ENCODE measurements at places on chromosomes 13 and 19.

GRCh38 chr13:72168126-72168855, 301.3 kb upstream of the DACH1 start:
- no peak for DNase-seq

DNA sequence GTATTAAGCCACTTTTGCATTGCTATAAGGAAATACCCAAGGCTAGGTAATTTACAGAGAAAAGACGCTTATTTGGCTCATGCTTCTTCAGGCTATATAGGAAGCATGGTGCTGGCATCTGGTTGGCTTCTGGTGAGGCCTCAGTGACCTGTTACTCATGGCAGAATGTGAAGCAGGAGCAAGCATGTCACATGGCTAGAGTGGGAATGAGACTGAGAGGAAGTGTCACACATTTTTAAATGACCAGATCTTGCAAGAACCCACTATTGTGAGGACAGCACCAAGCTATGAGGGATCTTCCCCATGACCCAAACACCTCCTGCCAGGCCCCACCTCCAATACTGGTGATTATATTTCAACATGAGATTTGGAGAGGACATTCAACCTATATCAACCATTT, 25.7 kb upstream of the IGFL4 start:
- no peak for DNase-seq

DNA sequence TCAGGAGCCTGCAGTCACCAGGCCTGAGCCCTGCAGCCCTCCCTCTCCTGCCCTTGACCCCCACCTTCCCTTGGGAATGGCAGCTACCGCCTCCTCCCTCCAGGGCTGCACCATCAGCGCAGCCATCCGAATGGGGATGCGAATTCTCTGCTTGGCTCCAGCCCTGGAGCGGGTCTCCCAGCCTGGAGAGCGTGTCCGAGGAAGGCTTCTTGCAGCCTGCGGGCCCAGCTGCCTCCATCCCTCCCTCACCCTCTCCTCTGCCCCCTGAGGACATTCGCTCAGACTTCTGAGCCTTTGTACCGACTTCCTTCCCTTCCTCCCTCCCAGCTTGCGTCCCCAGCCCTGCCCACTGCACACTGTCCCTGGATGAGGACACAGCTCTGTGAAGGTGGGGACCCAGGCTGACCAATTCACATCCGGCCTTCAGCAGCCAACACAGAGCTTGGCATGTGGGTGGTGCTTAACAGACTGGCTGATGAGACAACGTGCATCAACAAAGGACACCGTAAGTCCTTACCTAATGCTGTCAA, 6.0 kb upstream of the NKPD1 start:
- DNase-seq, result no peak

- DNase-seq, result no peak
These were observed 273.4 kb downstream of the DCLK1 start for GRCh38 chr13:35857769-35858168.

DNA sequence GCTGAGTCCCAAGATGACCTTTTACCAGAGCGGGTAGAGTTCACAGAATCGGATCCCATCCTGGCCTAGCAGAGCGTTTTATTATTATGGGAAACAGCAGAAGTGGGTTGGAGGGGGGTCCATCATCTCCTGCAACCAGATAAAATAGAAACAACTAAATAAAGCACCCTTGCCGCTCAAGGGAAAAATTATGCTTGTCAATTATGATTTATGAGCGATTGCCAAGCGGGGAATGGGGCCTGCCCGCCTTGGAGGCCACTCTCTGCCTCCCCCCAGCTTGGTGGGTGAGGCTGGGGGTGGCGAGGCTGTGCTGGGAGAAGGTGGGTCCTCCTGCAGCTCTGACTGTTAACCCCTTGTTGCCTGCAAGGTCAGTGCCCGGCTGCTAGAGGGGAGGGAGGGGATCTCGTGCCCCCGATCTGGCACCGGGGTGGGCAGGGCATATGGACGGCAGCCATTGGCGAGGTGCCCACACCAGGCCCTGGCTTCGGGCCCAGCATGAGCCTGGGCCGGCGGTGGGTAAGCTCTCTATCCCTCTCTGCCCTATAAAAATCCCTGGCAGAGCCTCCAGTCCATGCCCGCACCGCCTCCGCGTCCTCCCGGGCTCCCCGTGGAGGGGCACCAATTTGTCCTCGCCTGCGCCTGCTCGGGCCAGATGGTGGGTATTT, 129.1 kb downstream of the URI1 start:
- DNase-seq, result no peak

- no peak for DNase-seq
These were observed 10.1 kb downstream of the TMEM143 start for GRCh38 chr19:48353677-48354076.

DNA sequence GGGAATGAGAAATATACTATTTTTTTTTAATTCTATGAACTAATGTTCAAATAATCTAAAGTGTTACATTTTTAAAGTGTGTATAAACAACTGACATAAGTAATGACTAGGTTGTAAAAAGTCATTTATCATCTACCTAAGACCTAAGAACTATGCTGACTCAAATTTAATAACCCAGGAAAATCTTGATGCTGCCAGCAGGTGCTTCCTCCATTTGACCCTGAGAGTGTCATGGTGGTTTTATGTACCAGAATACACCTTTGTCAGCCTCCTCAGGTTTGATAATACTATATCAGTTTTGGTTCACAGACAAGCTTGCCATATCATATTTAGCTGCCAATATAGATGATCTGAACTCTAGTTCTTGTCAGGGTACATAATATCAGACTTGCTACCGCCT, 1151.2 kb downstream of the PCDH17 start:
- no peak for DNase-seq

GRCh38 chr13:63910511-63910910, 2494.9 kb upstream of the PCDH20 start:
- DNase-seq, result no peak

- no peak for DNase-seq
These were observed 15.2 kb downstream of the IER2 start for GRCh38 chr19:13165162-13165997.

DNA sequence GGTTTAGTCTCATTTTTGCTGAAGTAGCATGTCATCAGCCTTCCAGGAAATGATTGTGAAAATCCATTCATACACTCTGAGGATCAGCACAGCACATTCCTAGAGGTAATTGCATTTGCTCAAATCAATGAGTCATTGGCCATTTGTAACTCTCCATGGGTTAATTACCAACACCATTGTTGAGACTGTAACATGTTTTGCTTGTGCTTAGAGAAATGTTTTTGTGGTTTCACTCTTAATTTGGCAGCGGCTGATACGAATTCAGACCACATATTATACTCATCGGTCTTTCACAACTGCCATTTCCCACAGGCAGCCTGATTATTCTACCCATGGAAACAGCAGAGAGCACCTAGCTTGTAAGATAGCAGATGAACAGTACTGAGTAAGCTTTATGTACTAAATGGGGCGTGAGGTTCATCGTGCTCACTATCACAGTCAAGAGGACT, 110.3 kb downstream of the NHLRC3 start:
- no peak for DNase-seq

DNA sequence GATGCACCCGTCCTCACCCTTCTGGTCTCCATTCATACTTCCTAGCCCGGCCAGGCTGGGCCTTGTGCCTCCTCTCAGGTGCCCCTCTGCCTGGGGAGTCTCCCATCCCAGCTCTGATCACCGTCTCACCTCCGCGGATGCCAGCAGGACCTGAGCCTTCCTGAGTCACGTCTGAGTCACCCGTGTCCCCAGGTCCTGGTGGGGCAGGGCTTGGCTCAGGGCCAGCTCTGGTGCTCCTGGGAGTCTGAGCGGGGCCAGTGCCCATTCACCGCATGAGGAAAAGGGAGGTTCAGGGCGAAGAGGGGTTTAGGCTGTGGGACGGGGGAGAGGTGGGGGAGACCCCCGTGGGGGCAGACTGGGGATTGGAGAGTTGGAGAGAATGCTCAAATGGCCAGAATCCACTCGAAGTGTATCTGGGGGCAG, 593 bp downstream of the ATP8B3 start:
- peak; percentile 17 for DNase-seq

DNA sequence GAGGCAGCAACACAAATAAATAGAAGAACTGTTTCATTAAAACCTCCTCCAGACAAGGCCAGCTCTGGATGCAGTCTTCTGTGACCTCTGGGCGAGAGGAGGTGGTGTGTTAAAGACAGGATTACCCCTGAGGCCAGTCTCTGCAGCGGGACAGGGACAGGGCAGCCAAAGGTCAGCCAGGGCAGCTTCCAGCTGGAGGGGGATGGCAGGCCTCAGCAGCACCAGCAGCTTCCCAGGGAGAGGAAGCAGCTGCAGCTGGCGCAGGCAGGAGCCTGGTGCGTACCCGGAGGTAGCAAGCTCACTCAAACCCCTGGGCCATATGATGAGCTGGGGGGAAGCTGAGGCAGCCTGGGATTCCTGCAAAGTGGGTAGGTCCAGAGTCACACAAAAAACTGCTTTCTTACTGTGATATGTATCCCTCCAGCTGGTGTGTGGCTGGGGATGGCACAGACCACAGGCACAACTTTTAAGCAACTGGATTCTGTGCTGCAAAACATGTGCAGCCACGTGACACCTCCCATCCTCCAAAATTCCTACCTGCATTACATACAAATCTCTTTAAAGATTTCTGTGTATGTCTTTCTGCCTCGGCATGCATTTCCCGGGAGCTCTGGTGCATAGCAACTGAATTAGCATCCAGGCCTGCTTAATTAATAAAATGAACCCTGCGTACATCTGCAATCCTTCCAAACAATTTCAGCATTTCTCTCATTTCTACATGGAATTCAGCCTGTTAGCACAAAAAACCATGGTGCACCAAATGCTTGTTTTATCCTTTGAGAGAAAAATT, 238.3 kb upstream of the MAB21L1 start:
- DNase-seq, result no peak

DNA sequence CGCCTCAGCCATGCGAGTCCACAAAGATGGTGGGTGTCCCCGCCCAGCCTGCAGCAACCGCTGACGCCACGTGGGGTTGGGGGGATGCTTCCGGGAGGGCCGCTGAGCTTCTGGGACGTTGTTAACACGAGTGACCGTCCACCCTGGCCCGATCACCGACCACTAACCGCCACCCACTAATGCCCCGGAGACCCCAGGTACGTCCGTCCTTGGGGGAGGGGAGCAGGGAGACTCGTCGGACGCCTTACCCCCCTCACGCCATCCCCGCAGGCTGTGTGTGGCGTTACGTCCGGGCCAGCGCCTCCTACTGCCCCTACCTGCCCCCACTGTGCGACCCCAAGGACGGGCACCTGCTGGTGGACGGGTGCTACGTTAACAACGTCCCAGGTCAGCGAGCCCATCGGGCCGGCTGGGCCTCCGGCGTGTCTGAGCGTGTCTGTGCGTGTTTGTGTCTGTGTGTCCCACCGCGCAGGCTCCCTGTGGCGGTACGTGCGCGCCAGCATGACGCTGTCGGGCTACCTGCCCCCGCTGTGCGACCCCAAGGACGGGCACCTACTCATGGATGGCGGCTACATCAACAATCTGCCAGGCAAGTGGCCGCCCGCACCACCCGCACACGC, 21.3 kb downstream of the PNPLA6 start:
- DNase-seq, result no peak

- no peak for DNase-seq
These were observed 14.7 kb downstream of the DCT start for GRCh38 chr13:94464771-94465170.

DNA sequence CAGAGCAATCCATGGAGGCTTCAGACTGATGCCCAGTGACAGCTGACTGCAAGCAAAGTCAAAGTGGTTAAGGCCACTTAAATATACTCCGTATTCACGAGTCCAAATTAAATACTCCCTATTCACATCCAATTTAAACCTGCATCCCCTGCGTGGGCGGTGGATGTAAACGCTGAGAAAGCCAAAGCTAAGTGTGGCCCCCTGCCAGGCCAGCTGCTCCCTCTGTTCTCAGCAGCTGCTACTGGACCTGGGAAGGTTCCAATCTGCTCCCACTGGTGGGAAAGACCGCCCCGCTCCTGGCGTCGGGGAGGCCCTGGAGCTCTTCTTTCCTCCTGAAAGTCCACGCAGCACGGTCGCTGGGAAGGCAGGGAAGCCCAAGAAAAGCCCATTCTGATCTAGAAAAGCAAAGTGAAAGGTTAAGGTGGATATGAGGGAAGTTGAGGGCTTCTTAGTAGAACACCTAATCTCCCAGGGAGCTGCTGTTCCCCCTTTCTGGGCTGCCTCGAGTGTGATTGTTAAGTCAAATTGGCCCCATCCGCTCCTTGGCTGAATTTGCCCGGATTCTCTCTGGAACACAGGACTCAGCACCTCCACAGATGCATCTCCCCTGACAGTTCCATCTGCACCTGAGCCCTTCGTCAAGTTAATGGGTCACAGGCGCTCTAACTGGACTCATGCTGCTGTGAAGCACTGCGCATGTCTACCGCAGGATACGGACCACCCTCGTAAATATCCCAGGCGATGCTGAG, 205.5 kb downstream of the USP12 start:
- no peak for DNase-seq

DNA sequence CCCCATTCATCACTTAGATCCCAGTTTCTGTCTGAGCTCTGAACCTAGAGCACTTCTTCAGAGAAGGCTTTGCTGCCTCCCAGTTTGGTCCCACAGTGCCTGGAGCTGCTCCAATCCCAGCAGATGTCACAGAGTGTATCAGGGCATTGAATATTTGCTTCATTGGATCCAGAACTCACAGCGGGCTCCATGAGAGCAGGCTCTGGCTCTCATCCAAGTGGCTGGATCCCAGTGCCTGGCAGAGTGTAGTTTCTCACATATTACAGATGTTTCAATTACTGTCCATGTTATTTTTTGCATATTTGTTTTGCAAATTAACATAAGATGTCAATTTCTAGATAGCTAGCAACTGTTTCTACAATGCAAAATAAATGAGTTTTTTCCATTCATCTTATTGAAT, 50.6 kb downstream of the MYO16 start:
- DNase-seq, result no peak

DNA sequence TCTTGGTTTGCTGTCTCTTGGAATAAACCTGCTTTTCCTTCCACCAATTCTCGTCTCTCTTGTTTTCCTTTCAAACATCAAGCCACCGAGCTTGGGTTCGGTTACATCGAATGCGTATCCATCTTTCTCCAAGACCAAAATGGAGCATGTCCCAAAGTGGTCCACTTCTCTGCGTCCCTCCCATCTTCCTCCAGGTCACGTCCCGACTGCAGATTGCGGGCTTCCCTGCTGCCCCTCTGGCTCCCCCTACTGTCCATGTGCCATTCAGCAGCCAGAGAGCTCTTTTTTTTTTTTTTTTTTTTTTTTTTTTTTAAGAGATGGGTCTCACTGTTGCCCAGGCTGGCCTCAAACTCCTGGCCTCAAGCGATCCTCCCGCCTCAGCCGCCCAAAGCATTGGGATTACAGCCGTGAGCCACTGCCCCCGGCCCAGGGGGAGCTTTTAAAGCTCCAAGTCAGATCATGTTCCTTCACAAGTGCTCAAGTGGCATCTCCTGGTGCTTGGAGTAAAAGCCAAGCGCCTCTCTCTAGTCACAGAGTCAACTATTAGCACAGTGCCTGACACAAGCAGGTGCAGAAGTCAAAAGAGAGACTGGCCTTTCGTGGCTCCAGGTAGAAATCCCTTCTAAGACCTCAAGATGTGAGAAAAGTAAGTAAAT, 10.0 kb downstream of the COL5A3 start:
- DNase-seq, result peak; percentile 48

- no peak for DNase-seq
These were observed 7.9 kb downstream of the LIPE start for GRCh38 chr19:42419309-42419708.

GRCh38 chr19:44752123-44752815, 3.8 kb downstream of the BCL3 start:
- DNase-seq, result no peak
